ENCODE measurements at places on chromosomes 2 and 18.

GRCh38 chr18:40930211-40930882, 1024.7 kb upstream of the PIK3C3 start:
- DNase-seq: peak; percentile 5

- no peak for DNase-seq
Observed at GRCh38 chr18:22363867-22364463, 53.8 kb downstream of the CTAGE1 start.

DNA sequence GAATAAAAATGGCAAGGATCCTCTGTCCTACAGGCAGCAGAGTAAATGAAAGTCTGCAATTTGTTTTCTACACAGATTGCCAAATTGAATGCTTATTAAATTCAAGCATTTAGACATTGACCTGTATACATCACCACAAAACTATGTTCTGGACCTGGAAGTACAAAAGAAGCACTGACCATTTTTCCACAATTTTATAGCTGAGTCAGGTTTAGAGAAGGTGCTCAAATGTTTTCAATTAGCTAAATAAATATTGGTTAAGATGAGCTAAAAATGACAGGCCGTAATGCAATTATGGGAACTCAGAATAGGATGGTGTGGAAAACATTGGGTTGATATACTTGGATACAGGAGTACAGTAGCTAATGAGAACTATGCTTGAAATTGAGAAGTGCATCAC, 490.7 kb upstream of the MEIS1 start:
- no peak for DNase-seq

- peak; percentile 80 for DNase-seq
Observed at GRCh38 chr2:112032689-112033465, 22.2 kb upstream of the TMEM87B start.

- DNase-seq: peak; percentile 35
Observed at GRCh38 chr18:71598374-71598773, 945.8 kb downstream of the CBLN2 start.

GRCh38 chr2:145849466-145849865, 1329.5 kb upstream of the ZEB2 start:
- DNase-seq: no peak

- DNase-seq: no peak
Observed at GRCh38 chr2:105796131-105796638, 51.5 kb downstream of the NCK2 start.

- DNase-seq: no peak
Observed at GRCh38 chr18:10552226-10552625, 26.4 kb downstream of the NAPG start.

DNA sequence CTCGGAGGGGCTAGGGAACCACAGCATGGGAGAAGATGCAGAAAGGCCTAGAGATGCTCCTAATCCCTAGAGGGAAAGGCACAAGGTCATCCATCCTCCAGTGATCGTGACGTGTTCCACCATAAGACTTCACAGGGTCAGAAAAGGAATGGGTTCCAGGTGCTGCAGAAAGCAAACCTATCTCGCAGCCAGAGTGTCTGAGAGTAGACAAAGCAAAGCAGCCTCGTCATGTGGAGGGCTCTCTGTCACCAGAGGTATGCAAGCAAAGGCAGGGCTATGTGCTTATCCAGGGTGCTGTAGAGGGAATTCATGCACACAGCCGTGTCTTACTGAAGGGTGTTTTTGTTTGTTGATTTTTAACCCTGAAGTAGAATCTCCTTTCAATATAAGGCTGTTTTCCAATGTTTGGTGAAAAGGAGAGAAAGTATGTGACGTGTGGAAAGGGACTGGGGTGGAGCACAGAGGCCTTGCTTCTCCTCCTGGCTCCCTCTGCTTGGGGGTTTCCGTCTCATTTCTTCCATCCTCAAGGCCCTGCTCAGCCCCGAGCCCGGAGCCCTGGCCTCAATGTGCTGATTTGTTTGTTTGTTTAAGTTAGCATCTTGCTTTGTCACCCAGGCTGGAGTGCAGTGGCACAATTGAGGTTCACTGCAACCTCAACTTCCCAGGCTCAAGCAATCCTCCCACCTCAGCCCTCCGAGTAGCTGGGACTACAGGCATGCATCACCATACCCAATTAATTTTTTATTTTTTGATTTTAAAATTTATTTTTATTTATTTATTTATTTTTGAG, 3.0 kb downstream of the GPR55 start:
- no peak for DNase-seq

- no peak for DNase-seq
Observed at GRCh38 chr2:141940709-141941108, 190.1 kb downstream of the LRP1B start.

DNA sequence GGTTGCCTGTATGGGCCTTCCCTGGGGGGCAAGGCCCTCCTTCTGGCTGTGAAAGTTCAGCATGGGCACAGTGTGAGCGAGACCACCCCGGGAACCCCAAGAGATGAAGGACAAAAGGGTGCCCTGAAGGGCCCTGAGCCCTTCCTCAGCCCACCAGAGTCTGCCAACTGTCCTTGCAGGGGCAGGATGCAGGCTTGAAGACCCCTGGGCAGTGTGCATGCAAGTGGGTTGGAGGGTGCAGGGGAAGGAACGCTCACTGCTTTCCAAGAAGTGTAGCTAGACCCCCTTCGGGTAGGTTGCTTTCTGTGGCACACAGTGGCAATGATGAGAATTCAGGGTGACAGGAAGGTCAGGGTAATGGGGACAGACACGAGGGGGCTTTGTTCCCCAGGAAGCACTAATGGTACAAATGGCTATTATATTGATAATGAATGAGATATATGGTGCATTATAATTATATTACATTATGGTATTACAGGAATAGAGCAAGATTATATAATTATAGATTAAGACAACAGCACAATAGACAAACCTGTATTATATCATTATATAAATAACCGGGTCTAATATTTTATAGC, 228.7 kb downstream of the ATAD2B start:
- no peak for DNase-seq

DNA sequence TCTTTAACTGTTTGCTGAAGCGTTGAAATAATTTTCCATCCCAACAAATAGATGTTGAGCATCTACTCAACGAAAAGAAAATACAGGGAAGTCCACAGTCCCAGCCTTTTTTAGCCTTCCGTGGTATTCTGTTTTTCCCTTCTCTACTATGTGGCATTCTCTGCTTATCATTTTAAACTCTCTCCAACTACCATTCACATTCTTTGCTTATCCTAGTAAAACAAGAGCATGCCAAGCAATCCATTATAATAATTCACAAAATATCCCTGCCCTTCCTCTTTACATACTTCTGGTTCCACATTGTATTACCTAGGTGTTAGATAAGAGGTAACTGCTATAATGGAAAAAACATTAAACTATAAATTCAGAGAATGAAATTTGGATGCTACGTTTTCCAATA, 1.6 kb upstream of the SESTD1 start:
- DNase-seq: no peak

GRCh38 chr2:229201521-229201920, 69.6 kb downstream of the PID1 start:
- DNase-seq: no peak

- no peak for DNase-seq
Observed at GRCh38 chr2:148781544-148781943, 93.5 kb upstream of the KIF5C start.

DNA sequence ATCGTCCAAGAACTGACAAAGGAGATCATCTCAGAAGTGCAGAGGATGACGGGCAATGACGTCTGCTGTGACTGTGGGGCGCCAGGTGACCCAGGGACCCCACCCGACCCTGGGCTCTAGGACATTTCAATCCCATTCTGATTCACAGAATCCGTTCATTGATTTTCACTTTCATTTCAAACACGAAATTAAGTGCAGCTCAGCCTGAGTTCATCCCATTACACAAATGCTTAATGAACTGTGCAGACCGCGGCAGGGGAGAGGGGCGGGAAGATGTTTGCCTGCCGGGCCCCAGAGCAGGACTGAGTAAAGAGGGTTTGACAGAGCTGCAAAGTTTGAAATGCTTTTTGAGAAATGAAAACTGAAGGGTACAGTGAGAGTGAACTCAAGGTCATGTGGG, 67.1 kb downstream of the ITGB1BP1 start:
- no peak for DNase-seq

- DNase-seq: no peak
Observed at GRCh38 chr2:189076120-189076519, 101.9 kb downstream of the COL3A1 start.

GRCh38 chr2:69089266-69089665, 76.3 kb downstream of the ANTXR1 start:
- DNase-seq: no peak

- no peak for DNase-seq
Observed at GRCh38 chr2:110995911-110996310, 124.8 kb upstream of the BCL2L11 start.

GRCh38 chr2:11920993-11921583, 174.7 kb downstream of the LPIN1 start:
- DNase-seq: no peak

GRCh38 chr2:16241166-16242160, 301.1 kb downstream of the MYCN start:
- no peak for DNase-seq

- peak; percentile 13 for DNase-seq
Observed at GRCh38 chr2:192194265-192194865, 368 bp downstream of the TMEFF2 start.

DNA sequence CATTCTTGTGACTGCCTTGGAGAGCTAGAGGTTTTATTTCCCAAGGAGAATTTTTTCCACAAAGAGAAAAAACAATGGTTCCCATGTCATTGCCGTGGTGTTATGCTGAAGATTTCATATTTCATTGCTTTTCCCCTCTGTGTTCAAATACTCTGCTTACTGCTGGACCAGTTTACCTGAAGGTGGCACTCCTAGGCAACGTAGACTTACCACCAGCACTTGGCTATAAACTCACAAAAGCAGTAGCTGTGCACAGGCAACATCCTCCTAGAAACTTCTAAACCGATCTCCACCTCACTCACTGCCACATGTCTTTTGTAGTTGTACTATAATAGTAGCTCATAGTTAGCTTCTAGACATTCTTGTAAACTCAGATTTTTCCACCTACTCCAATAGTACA, 1319.7 kb upstream of the CRIM1 start:
- DNase-seq: no peak

GRCh38 chr2:186822323-186822722, 26.6 kb downstream of the ZSWIM2 start:
- DNase-seq: no peak

- DNase-seq: no peak
Observed at GRCh38 chr2:45837812-45838341, 186.4 kb downstream of the PRKCE start.

- DNase-seq: peak; percentile 71
Observed at GRCh38 chr2:165016772-165017411, 61.6 kb upstream of the SLC38A11 start.

DNA sequence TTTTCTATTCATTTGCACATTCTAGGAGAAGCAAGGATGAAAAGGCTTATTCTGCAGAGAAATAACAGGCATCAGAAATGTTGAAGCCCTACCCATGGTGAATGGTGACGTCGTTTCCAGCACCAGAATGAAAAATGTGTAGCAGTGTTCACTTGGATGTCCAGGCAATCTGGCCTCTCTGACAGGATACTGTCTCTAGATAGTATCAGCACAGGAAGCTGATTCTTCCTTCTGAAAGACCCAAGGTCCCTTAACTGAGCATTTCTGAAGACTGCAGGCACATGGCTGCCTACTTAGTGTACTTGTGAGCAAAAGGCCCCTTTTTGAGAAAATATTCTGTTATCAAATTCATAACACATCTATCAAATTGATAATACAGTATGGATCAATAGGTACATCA, 234.1 kb downstream of the XIRP2 start:
- DNase-seq: no peak

DNA sequence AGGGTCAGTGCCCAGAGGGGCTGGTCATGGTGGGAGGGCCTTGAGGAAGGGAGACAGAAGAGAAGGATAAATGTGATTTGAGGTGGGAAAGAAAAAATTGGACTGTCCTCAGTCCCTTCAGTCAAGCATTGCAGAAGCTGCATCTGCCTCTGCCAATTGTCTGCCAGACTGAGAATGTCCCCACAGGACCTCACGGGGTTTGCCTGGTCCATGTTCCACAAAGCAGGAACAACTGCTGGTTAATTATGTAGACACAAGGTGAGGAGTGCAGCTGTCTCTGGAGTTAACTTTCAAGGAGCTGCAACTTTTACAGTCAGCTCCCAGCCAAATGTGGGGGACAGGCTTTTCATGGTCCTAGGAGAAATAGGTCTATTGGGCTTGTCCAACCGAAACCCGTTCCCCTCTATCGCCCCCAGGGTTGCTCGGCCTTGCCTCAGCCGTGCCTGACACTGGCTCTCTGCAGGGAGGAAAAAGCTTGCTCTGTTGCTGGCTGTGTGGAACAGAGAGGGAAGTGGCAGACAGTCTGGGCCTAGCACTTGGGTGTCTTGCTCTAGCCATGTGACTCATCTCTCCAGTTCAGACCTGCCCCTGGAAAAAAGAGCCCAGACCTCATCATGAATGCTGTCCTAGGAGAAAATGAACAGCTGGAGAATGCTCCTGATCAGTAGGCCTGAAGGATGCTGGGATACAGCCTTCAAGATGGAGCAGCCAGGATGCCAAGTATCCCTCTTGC, 31.1 kb upstream of the PAX8 start:
- DNase-seq: peak; percentile 41

DNA sequence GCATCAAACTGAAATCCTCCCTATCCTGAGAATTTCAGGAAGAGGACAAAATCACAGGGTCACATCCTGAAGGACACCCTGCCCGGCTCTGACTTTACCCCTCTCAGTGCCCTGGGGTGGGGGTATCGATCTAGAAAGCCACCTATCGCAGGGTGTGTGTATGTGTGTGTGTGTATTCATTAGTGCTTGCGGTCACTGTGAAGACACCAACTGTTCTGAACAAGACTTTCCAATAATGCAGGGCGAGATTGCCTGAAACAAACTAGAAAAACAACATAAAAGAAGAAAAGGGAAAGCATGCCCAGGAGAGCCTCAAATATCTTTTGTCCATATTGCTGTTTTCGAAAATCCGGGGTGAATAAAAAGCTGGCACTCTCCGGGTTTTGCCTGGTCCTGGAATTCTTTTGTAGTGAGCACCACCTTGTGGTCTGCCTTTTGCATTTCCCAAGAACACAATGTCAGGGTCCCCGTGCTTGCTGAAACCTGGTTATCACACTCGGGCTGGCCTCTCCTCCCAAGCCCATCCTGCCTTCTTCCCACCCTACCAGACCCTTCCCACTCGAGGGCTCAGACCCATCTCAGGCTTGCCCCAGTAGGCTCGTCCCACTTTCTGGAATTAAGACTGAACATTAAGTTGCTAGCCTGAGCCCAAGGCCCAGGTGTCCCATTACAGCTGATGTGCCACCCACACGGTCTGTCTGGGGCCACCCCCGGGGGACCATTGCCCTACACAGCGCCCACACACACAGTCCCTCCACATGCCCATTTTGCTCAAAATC, 25.0 kb upstream of the COPS8 start:
- peak; percentile 73 for DNase-seq

GRCh38 chr2:25473758-25474340, 132.1 kb upstream of the DNMT3A start:
- peak; percentile 61 for DNase-seq

- peak; percentile 97 for DNase-seq
Observed at GRCh38 chr2:209495855-209496585, 72.2 kb downstream of the MAP2 start.

DNA sequence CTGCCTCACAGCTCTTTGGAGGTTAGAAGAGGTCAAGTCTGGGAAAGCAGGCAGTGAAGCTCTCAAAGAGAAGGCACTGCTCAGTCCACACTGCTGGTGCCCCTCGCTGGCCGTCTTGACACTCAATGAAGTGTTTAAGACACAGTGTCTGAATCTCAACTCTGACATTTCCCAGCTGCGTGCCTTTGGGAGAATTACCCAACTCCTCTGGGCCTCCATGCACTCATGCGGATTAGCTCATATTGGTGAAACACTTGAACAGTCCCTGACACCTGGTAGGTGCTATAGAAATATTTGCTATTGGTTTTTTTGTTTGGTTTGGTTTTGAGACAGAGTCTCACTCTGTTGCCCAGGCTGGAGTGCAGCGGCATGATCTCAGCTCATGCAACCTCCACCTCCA, 281.0 kb downstream of the SRBD1 start:
- DNase-seq: no peak

All from fibroblast of skin of right biceps (primary cell).